ENCODE measurements at places on chromosomes 13 and 19.
A peak's percentile ranks its signal among the peaks of the same experiment; 100 is the strongest.

DNA sequence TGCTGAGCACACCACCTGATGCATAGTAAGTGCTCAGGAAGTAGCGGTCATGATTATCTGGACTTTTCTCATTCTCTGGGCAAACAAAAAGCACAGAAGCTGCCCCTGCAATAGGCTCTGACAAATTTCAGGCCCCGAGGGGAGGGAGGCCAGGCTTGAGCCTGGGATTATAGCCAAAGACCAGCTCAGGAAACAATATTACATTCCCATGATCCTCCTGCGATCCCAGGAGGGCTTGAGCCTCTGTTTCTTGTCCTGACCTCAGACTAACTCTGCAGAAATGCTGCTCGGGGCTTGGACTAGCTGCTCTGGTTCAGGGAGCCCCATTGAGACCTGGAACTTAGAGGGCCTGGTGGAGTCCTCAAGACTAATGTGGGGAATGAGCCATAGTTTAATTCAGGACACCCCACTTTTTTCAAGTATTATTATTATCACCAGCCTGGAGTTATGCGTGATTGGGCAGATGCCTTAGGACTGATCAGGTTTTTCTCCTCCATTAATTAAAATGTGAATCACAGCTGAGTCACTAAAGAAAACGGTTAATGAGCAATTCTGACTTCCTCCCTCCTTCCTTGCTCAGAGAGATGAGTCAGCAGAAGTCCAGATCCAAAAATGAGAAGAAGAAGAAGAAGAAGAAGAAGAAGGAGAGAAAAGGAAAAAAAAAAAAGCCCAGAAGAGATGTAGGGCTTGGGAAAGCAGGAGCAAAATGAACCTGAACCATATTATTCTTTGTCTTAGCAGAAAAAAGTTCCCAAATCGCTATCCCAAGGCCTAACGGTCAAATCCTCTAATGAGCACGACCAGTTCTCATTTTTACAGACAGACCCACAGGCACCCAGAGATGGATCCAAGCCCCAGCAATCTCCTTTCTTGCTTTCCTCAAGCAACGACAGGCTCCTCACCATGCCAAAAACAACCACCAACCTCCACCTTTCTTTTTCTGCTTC is 107.2 kb downstream of the CACNA1A start:
- no peak for DNase-seq

GRCh38 chr19:32023564-32023832 is 321.9 kb upstream of the ZNF507 start:
- no peak for DNase-seq

DNA sequence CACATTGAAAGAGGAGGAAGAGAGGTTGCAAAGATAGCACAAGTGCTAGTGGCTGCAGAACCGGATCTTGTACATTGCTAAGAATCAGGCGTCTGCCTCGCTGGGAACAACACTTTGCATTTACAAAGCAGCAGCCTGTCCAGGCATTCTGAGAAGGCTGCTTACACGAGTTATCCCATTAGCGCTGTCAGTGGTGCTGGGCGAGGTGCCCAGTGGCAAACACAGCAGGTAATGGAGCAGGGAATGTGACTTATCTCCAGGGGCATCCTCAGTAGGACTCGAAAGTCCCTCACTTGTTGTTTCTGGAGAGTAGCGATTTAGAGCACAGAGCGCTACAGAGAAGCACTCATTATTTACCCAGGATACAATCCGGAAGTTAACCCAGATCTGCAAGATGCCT is 209.6 kb downstream of the OLFM4 start:
- no peak for DNase-seq

DNA sequence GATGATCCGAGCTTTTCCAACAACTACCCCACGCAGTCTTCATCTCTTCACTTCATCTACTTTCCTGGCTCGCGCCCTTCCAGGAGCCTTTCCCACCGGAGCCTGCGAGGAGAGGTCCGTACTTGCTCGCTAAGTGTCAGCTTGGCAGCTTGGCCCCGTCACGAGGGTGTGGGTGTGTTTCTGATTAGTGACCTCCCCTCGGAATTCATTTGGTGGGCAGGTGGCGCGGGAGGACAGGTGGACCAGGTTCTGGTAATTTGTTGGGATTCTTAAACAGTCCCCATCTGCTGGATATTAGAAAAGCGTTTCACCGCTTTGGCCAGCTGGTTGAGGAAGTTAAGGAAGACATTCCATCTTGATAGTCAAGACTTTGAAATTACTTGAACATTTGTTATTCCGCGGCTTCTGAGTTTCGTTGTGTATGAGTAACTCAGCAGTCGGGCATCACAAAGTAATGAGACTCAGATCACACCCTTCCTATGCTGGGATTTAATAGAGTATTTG is 515 bp downstream of the UFM1 start:
- peak; percentile 55 for DNase-seq

DNA sequence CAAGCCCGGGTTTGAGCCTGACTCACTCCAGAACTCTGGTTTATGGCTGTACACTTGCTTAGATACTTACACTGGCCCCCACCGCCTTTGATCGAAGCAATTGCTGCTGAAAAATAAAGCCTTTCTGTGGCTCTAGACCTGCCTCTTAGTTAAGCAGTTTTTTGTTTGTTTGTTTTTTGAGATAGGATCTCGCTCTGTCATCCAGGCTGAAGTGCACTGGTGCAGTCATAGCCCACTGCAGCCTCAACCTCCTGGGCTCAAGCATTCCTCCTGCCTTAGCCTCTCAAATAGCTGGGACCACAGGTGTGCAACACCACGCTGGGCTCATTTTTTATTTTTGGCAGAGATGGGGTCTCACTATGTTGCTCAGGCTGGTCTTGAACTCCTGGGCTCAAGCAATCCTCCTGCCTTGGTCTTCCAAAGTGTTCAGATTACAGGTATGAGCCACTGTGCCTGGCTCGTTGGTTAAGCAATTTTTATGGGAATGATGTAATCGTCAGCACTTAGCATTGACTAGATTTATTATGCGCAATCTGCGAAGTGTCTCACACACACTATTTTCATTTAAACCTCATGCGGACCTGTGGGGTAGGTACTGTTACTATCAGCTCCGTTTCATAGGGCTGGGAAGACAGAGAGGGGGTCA is 22.2 kb downstream of the PPP2R1A start:
- DNase-seq, result no peak

DNA sequence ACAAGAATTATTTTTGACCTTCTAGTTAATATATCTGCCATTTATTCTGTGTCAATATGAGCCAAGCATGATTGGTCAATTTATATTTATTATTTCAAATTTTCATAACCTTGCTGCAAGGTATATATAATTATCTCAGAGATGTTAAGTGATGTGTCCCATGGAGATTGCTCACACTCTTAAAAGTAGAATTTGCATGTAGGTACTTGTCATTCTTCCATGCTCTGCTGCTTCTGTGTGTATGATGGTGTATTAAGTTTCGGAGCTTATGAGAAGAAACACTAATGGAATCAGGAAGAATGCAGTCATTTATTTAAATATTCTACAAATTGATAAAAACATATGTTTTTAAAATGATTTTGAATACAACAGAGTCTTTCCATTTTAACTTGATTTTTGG is 586.8 kb upstream of the MIR17HG start:
- DNase-seq, result no peak

GRCh38 chr19:12669270-12670158 is 2.9 kb downstream of the WDR83 start:
- DNase-seq, result peak; percentile 58

DNA sequence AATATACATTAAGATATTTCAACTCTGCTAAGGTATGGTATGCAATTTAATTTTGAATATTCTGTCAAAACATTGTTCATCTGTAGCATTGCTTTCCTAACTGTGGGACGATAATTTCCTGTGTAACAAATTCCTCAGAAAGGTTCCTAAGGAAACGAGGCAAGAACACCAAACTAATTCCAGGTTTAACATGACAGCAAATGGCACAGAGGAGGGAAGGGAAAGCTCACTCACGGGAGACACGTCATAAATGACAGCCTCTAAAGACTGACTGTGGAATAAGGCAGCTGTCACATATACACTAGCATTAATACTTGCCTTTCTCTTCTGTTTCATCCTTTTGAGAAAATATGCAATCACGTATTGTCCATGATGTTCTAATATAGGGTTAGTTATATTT is 380.6 kb downstream of the LIG4 start:
- DNase-seq, result no peak

DNA sequence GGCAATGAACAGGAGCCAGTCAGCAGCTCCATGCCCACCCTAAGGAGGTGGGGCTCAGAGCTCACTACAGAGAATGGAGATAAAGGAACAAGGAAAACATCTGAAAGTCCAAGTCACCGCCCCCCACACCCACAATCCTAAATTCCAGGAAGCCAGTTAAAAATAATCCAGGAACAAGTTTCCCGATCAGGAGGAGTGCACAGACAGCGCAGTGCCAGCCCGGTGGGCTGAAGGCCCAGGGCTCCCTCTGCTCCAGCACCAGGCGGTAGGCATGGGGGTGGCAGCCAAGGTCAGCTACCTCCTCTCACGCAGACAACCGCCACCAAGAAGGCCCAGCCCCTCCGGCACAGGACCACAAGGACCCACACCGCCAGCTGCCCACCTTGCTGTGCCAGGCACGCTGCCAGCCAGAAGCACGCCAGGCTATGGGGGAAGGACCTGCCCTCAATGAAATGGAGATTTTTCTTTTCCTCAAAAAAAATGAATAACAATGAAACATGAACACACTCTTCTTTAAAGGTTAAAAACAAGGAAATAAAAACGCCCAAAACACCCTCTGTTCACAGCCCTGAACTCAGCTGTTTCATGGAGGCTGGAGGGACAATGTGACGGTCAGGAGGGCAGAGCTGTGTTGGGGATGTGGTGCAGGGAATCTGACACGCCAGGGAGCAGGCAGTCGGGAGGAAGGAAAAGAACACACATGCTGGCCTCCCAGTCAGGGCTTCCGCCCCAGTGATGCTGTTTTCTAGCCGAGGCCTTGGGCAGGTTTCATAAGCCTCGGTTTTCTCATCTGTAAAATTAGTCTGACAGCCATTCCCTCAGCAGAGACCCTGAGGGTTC is 11.0 kb downstream of the STK24 start:
- no peak for DNase-seq

DNA sequence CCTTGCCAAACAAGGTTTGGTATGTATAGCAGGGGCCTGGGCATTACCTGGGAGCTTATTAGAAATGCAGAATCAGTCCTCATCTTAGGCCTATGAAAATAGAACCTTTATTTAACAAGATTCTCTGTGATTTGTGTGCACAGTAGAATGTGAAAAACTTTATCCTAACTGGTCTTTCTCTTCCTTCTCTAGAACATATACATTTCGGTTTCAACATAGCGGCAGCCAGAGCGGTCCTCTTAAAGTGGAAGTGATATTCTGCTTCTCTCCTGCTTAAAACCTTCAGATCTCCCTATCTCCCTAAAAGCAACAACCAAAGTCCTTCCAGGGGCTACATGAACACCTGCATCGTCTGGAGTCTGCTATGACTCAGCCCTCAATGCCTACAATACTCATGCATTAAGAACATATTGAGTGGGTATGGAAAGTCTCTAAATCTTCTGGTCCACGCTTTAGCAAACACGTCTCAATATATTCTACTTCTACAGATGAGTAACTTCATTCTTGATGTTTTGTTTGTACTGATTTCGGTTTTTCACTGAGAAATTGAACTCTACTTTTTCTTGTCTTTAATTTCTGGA is 84.5 kb downstream of the SPRY2 start:
- DNase-seq, result no peak

GRCh38 chr19:16446724-16447368 is 24.9 kb downstream of the EPS15L1 start:
- peak; percentile 89 for DNase-seq

- DNase-seq, result no peak
Measured at GRCh38 chr13:28245465-28245864, 107.1 kb downstream of the PAN3 start.

- DNase-seq, result no peak
Measured at GRCh38 chr19:15091918-15092753, 10.1 kb downstream of the OR1I1 start.

GRCh38 chr13:98478189-98479129 is 98.4 kb downstream of the STK24 start:
- DNase-seq, result no peak

- no peak for DNase-seq
Measured at GRCh38 chr13:33217256-33217655, 68.3 kb downstream of the STARD13 start.

DNA sequence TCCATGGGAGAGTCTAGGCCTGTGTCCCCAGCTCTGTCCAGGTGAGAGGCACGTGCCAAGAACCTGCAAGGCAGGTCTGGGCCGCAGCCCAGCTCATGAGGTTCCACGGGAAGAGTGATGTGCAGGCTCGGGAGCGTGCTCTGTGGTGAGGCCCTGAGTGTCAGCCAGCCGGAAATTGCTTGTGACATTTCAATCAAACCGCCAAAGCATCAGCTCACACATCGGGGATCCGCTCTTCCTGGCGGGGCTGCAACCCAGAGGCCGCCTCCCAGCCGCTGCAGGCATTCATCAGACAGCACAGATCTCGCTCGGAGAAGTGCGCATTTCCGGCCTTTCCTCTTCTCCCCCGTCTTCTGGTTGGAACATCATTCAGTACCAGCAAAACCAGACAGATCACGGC is 109.3 kb downstream of the KDM4B start:
- no peak for DNase-seq

- no peak for DNase-seq
Measured at GRCh38 chr19:47848823-47849473, 10.1 kb upstream of the TPRX2 start.

GRCh38 chr19:4870025-4870700 is 2.7 kb upstream of the PLIN3 start:
- DNase-seq, result no peak

DNA sequence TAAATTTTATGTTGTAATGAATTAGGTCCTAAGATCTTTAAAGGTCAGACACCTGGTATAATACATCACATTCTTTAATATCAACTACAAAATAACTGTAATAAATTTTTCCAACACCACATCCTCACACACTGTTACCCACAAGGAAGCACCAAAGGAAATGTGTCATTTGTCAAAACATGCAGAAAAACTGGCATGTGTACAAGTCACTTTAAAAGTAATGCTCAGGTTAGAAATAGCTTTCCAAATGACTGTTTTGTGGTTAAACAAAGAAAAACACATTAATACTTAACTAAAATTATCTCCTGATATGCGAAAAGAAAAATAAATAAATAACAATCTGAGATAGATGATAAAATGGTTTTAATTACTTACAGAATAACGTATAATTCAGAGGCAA is 74.7 kb downstream of the MZT1 start:
- DNase-seq, result no peak

DNA sequence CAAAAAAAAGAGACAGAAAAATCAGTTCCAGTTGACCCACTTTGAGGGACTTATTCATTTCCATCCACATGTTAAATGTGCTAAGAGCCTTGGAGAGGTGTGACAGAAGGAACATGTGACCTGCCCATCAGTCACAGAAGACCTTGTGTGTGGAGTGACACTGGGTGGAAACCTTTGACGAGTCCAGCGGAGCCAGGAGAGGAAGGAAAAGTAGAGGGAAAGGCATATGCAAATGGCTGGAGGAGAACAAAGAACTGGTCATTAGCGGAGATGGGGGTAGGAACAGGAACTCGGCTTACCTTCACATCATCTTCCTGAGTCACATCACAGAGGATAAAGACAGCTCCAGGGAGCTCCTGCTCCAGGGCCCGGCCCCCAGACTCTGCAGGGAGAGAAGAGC is 2.3 kb downstream of the HSD17B14 start:
- no peak for DNase-seq

- DNase-seq, result no peak
Measured at GRCh38 chr19:56934438-56935090, 94.0 kb upstream of the PEG3 start.

Measured in gastrocnemius medialis (tissue), 4 donors.